ENCODE measurements at places on chromosomes 2 and 18.

DNA sequence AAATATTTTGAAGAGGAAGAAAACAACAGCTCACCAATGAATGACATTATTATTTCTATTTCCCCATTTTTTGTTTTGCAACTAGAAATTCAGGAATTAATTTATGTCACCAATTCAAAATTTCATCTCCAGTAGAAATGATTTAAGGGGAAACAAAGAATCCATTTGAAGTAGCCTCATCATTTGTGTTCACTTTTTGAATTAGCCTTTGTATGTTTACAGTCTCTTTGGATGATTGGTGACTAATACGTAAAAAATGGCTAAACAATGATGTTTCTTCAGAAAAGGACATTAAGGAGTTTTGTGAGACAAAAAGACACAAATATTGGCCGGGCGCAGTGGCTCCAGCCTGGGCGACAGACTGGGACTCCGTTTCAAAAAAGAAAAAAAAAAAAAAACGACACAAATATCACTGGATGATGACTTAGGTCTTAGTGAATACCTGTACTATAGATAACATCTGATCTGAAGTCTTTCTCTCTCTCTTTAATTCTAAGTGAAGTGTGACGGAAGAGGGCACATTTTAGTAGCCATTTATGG, 313.2 kb downstream of the PIK3C3 start:
- no peak for DNase-seq

- DNase-seq = no peak
Measured at GRCh38 chr2:188477564-188478103, 186.0 kb downstream of the GULP1 start.

GRCh38 chr2:171513719-171514160, 8.5 kb upstream of the CYBRD1 start:
- no peak for DNase-seq

- DNase-seq = no peak
Measured at GRCh38 chr2:101720732-101721131, 23.2 kb downstream of the MAP4K4 start.

DNA sequence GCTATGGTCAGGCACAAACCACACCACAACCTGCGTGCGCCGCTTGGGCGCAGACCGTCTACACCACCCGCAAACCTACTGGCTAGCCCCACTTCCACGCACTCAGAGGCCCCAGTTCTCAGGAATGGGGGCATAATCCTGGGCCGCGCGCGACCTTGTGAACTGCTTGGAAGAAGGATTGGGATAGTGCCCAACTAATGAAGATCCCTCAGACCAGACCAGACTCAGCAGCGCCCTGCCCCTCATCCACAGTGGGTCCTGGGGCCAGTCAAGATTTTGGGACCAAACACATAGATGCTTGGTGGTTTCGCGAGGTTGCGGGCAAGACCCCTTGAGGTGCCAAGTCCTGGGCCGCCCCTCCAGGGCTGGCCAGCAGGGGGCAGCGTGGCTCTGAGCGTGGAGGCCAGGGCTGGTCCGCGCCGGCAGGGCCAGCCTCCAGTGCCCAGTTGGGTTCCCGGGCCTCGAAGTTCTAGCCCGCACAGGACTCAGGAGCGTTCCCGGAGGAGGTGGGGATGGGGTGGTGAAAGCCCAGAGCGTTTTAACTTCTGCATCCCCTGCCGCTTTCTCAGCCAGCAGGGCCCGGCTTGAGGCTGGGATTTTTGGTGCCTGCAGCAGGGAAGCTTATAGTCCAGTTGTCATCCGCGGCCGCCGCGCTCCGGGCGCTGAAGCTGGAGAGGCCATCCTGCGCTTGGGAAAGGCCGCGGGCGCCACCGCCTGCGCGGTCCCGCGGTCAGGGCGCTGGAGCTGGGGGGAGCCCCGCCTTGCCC, 8.3 kb downstream of the OSR1 start:
- DNase-seq = peak; percentile 38

GRCh38 chr2:190843890-190844699, 36.5 kb upstream of the GLS start:
- DNase-seq = peak; percentile 8

GRCh38 chr2:174083843-174084458, 118.8 kb upstream of the SP3 start:
- no peak for DNase-seq

- no peak for DNase-seq
Measured at GRCh38 chr18:39602131-39602530, 2036.5 kb upstream of the CELF4 start.

GRCh38 chr2:105521176-105521575, 122.3 kb upstream of the FHL2 start:
- no peak for DNase-seq

DNA sequence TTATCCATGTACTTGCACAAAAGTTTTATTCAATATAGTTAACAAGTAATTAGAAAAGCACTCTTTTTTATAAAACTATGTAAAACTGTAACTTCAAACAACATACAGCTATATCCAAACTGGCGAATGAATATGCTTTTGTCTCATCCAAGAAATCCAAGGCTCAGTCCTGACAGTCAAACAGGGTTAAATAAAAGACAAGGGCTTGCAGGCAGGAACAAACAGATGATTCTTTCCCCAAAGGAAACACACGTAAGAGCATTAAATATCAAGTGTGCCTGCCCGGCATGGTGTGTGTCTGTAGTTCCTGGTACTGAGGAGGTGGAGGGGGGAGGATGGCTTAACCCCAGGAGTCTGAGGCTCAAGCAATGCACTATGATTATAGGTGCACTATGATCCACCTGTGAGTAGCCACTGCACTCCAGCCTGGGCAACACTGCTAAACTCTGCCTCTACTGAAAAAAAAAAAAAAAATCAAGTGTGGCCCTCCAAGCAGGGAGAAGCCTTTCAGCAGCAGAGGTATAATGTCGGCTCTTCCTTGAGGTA, 171.3 kb downstream of the DLGAP1 start:
- DNase-seq = no peak

- DNase-seq = no peak
Measured at GRCh38 chr2:105445976-105446375, 47.1 kb upstream of the FHL2 start.

DNA sequence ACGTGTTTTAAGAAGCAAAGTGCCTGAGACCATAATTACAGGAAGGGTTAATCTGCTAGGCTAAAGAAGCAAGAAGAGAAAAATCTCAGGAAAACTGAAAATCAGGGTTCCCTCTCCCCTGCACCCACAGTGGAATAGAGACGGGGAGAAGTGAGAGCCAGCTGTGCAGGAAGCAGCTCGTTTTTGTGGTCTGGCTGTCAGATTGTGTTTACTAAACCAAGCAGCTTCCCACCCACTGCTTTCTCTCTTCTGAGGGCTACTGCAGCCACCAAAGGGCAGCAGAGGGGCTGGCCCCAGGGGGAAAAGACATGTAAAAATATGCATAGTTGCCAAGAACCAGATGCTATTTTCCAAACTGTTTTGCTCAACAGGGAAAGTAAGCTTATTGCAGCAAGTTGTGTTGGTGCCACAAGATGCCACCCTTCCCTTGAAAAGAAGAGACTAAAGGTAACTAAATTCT, 72.6 kb upstream of the THUMPD2 start:
- no peak for DNase-seq

- DNase-seq = no peak
Measured at GRCh38 chr2:172806493-172806892, 70.8 kb downstream of the RAPGEF4 start.

DNA sequence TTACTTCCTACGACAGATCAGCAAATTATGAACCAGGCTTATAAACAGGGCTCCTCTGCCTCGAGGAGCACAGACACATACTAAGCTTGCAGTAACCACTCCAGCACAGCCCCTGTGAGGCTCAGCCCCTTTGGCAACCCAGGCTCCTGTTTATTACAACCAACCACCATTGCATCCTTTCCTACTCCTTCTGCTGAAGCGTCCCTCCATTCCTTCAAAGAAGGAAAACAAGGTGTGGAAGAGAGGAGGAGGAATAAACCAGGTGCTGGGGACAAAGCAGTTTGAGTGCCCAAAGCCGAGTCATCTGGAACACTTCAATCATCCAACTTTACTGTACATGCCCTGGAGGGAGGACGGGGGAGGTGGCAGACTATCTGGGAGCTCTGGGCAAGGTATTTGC, 87.2 kb upstream of the MGAT4A start:
- DNase-seq = no peak

- no peak for DNase-seq
Measured at GRCh38 chr2:33314541-33314940, 161.9 kb upstream of the RASGRP3 start.

- no peak for DNase-seq
Measured at GRCh38 chr2:180692322-180692721, 288.1 kb upstream of the UBE2E3 start.

DNA sequence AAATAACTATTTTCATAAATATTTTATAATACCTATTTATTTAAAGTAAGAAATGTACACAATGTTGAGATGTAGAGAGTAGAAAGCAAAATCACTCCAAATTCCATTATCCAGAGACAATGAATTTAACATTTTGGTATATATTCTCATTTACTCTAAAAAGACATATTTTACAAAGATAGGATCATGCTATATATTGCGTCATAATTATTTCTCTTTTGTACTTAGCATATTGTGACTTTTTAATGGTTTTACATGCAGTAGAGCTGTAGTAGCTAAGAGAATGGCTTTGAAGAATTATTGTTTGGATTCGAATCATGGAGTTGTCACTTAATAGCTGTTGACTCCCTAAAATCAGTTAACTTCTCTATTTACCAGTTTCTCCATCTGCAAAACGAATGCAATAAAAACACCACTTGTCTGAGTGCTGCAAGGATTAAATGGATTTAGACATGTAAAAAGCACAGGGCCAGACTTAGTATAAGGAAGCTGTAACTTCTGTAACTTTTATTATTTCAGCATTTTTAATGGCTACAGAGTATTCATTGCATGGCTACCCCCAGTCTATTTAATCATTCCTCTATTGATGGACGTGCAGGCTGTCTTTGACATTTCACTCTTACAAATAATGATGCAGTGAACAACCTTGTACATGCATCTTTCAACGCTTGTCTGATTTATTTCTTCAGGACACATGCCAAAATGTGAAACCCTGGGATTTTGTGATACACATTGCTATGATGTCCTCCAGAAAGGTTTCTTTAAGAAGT, 33.2 kb downstream of the KCNS3 start:
- DNase-seq = no peak

DNA sequence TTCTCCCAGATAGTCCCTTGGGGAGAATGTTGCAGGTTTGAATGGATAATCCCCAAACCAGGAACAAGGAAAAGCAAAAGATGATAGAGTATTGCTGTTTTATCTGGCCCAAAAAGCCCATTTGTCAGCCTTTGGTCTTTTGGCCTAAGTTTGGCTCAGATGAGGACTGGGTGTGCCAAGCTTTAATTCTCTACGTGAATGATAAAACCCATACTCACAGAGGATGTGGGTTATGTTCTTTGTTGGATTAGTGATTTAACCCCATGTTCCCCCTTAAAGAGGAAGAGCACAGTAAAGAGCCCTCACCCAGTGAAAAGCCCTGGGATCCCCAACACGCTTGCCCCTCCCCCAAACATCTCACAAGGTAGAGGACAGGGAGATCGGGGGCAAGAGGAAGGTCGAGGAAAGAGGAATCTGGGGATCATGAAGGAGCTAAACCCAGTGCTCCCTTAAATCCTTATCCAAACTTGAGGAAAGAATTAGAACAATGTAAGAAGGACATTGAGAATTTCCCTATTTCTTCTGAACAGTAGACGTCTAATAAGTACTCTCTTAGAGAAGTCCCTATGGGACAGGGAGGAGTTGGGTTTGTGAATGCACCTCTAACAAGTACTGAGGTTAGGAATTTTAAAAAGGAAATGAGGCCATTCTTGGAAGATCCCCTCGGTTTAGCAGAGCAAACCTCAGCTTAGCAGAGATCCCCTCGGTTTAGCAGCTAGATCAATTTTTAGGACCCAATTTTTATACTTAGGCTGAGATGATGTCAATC, 105.0 kb downstream of the HIBCH start:
- no peak for DNase-seq

GRCh38 chr2:68303033-68303901, 16.5 kb downstream of the CNRIP1 start:
- DNase-seq = no peak

- DNase-seq = no peak
Measured at GRCh38 chr18:78861706-78862105, 117.9 kb upstream of the SALL3 start.

DNA sequence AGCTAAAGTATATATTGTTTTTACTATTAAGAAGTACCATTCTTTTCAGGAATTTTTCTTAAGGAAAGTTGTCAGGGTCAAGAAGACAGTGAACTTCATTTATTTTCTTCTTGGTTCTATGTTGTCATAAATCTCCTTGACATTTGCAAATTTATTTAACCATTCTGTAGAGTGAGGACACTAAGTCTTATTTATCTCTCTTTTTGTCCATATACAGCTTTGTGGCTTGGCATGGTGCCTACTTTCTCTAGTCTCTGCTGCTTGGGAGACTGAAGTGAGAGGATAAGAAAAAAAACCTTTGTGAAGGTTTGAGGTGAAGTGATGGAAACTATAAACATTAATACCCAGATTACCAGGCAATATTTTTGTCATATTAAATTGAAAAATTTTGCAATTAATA, 1389.4 kb downstream of the SUCLG1 start:
- no peak for DNase-seq

DNA sequence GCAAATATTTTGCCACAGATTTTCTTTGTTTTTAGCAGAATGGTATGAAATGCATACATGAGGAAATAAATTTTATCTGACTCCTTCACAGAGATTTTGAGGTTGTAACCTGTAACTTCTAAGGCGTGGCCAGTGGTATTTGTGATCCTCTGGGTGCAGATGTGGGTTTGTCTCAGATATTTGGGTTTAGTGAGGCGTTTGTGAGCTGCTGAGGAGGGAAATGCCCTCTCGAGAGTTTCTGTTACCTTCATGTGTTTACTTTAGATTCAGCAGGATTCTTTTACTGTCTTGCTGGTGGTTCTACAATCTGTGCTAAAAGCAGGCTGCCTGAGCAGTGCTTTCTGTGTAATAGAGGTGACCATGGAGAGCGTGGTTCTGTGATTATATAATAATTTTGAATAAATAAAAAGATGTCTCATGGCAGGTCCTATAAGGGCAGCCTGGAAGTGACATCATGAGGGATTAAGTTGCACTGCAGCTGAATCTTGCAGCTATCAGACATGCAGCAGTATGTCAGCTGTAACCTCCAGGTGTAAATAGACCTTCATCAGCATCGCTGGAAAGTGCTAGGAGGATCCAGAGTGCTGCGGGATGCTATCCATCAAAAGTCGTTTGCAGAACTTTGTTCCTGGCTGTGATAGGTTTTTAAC, 34.1 kb downstream of the TANC1 start:
- DNase-seq = no peak

DNA sequence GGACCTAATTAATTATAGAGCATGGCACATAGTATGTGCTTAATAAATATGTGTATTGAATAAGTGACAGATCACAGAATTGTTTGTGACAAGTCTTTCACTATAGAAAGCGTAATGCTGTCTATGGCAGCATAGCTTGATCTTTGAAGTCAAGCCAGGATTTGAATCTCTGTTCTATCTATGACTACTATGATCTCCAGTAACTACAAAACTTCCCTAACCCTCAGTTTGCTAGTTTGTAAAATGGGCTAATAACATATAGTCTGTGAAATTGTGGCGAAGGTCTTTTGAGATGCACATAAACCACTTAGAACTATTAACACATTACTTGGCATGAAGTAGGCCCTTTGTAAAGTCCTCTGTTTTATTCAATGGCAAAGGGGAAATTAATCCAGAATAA, 4.0 kb upstream of the FHL2 start:
- no peak for DNase-seq

GRCh38 chr2:207881902-207882301, 112.2 kb upstream of the FZD5 start:
- DNase-seq = no peak

All from activated T-helper 1 cell treated with anti-CD3 and anti-CD28 coated beads, Interleukin-2, amount 50 U/mL, for 16 hours (primary cell).